ENCODE measurements at places on chromosomes 12 and 14.

GRCh38 chr12:64649487-64649886, 39.2 kb downstream of the RASSF3 start:
- DNase-seq: no peak

- no peak for DNase-seq
These were observed 193.6 kb upstream of the GARIN6 start for GRCh38 chr12:99453836-99454538.

- no peak for DNase-seq
These were observed 30.8 kb downstream of the LGMN start for GRCh38 chr14:92717571-92718042.

- DNase-seq: no peak
These were observed at the start of gene HDAC7 for GRCh38 chr12:47819896-47820630. HDAC7 (minus strand) TSS chr12:47819903; CDS start chr12:47819785, 118 bp downstream.

DNA sequence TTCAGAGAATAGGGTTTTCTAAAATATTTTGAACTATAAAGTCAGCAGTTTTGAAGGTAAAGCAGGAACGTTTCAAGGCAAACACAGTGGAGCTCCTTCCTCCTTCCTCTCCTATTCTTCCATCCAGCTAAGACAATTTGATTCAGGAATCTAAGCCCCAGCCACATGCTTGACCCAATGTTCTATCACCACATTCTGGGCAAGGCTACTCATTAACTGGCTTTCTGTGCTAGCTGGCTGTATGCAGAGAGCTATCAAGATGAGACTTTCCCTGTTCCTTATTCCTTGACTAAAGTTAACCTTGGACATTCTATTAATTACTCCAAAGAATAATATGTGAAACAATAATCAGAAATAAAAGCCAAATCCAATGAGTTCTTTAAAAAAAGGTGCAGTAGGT, 266.9 kb downstream of the NOVA1 start:
- DNase-seq: no peak

GRCh38 chr14:77722301-77722700, 14.4 kb downstream of the SLIRP start:
- DNase-seq: no peak

DNA sequence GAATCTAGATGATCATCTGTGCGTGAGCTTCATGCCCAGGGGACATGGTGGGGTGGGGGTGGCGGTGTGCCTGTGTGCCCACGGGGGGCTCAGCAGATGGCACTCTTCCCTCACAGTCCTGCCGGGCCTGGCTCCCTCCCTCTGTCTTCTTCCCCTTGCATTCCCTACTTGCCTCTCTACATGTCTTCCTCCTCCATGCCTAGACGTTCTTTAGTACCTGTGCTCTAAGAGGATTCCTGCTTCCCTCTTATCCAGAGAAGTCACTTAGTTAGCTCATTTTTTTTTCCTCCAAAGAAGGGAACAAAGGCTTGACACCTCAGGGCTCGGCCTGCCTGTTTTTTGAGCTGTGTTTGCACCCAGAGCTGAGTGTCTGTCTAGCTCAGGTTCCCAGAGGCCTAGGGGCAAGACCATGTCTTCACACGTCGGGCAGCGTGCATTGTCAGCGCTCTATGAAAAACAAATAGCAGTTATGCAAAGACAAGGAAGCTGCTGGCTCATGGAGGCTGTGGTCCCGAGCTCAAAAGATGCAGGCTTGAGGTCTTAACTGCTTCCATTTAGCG, 48.8 kb downstream of the NINJ2 start:
- no peak for DNase-seq

- DNase-seq: no peak
These were observed 14.5 kb downstream of the KRT83 start for GRCh38 chr12:52306731-52307130.

DNA sequence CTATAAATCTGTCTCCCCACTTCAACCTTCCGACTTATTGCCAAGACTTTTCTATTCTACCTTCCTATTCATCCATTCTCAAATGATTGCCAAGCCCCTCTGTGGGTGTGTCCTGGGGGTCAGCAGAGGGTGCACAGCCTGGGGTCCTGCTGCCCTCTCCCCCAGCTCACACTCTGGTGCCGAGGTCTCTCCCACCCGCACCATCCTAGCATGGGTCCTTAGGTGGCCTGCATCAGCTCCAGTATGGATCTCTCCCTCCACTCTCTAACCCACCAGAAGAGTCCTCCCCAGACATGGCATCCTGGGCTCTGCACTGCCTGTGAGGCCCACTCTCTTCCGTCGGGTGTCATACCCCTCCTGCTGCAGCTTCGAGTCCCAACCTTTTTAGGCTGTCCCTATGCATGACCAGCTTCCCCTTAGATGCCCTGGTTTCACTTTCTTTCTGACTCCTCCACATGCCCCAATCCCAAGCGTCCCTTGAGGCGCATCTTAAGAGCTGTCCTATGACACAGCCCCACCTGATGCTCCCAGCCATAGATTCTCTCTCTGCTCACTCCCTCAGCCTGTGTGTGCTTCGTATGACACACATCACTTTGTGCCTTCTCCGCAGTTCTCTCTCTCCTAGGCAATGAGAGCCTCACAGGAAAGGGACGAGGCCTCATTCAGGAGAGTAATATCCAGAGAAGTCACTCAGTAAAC, 43.9 kb downstream of the GIT2 start:
- DNase-seq: no peak

GRCh38 chr14:46490238-46490685, 161.3 kb downstream of the RPL10L start:
- DNase-seq: peak; percentile 6

- DNase-seq: no peak
These were observed 29.0 kb upstream of the C12orf50 start for GRCh38 chr12:88057994-88058718.

DNA sequence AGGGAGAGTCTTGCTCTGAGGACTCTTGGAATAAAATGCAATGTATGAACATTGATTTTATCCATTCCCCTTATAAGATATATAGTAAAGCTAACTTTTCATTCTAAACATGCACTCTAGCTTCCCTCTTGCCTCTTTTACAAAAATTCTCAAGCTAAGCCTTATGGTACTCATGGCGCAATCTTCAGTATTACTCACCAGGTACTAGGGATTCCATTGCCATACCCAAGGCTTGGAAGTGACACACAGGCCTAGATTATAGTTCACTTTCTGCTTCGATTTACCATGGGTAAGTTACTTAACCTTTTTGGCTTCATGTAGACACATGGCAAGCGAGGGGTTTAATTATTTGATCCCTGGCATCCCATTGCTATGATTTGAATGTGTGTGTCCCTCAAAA, 331.5 kb downstream of the LRIG3 start:
- no peak for DNase-seq

DNA sequence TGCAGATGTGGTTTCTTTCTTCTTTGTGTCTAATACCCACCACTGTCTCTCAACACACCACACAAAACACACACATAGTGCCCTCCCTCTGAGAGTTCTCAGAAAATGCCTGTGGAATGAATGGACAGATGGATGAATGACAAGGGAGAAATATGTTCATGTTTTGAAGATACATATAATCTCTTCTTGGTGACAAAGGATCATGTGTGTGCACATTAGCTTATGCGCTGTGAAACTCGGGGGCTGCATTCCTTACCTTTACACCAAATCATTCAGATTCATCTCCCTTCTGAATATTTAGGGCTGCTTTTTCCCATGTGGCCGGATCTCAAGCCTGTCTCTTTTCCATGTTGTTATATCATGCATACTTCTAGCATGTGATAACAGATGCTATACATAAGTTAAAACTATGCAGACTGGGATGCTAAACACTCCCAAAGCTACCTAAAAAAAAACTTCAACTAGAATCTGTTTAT, 111.4 kb downstream of the EPS8 start:
- DNase-seq: no peak

DNA sequence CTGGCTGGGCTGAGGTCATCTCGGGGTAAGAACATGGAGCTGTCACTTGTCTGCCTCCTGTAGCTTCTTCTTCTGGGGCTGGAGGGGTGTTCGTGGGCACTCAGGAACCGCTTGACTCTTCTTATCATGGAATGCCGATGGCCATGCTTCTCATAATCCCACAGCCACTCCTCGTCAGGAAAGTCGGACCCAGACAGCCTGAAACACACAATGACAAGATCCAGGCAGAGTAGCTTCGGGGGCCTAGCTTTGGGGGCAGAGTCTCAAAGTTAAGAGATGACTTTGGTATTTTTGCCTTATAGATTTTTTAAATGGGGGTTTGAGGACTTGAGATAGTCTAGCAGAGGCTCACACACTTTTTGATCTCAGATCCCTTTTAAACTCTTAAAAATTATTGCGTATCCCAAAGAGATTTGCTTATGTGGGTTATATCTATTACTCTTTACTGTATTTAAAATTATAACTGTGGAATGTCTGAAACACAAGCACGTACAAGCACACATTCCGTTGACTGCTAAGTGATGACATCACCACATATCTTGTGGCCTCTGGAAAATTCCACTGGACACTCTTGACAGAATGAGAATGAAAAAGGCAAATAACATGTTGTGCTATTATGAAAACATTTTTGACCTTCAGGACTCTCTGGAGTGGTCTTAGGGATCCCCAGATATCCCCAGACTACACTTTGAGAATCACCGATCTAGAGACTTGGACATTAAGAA, 43.3 kb downstream of the BEST3 start:
- DNase-seq: no peak

- DNase-seq: no peak
These were observed 27.5 kb upstream of the JPH4 start for GRCh38 chr14:23605931-23606585.

DNA sequence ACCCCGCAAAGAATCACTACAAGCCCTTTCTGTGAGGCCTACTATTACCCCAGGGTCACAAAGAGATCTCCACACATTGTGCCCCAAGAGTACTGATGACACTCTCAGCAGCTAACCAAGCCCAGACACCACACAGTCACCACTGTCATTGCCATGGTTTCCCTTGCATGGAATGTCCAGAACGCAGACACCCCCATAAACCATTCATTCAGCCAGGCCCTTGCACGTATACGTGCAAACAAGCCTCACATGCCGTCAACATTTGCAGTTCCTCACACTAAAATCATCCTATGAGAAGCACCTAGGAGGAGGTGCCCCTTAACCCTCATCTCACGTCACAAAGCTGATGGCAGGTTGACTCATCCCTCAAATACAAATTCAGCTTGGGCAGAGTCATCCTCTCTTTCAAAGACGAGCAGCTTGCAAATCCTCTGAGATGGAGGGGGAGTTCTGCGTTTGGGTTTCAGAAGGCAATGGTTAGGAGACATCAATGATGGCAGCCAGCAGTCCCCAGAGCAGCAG, 17.1 kb upstream of the KRT77 start:
- DNase-seq: no peak

- no peak for DNase-seq
These were observed 530 bp downstream of the APAF1 start for GRCh38 chr12:98645572-98646067.

GRCh38 chr12:104615048-104615561, 158.4 kb downstream of the CHST11 start:
- no peak for DNase-seq

GRCh38 chr12:115194448-115194847, 510.5 kb upstream of the TBX3 start:
- DNase-seq: no peak

DNA sequence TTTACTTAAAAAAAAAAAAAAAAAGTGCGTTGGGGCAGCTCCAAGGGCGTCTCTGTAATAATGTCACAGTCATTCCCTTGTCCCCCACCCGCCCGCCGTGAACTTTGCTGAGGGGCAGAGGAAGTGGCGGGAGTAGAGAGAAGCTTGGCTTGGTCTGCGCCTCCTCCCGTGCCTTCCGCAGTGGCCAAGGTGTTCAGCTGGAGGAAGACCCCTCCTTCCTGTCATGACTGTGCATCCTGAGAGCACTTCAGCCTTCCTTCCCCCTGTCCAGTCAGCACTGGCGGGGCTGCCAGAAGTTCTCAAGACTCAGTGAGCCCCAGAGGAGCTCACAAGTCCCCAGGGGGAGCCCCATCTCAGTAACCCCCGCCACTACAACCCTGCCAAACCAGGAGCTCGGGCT, 32.2 kb downstream of the AACS start:
- DNase-seq: no peak

GRCh38 chr12:2825132-2825531, 9.7 kb downstream of the NRIP2 start:
- peak; percentile 96 for DNase-seq

DNA sequence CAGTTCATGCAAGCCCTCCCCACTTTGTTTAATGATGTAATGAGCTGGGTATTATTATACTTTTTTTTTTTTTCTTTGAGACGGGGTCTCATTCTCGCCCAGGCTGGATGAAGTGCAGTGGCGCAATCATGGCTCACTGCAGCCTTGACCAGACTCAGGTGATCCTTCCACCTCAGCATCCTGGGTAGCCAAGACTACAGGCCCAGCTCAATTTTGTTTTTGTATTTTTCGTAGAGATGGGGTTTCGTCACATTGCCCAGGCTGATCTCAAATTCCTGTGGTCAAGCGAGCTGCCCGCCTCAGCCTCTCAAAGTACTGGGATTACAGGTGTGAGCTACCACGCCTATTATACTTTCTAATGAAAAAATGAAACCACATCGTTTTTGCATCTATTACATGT, 4.5 kb upstream of the DCAF11 start:
- no peak for DNase-seq

GRCh38 chr14:91875525-91876286, 8.4 kb upstream of the TC2N start:
- DNase-seq: no peak

GRCh38 chr14:31127690-31128089, 79.9 kb downstream of the HECTD1 start:
- DNase-seq: no peak

DNA sequence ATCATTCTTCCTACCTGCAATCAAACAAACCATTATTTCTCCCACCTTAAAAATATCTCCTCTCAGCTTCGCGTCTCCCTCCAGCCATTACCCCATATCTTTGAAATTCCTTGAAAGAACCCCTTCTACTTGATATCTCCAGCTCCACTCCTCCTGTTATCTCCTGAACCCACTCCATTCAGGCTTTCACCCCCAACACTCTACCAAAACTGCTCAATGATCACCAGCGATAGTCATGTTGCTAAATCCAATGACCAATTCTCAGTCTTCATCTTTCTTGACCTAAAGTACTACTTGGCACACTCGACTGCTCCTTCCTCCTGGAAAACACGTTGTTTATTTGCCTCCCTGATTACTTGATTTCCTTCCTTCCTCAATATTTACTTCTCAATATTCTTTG, 70.1 kb downstream of the DUSP16 start:
- no peak for DNase-seq

Measured in NT2/D1 (cell line).